Stimulated activated memory B cell treated with anti-CD40 and anti-IgM and Interleukin-4, amounts not matched to agents 10 μg/mL and 1 μg/mL and 100 μg/mL, for 72 hours (primary cell): ENCODE measurements at places on chromosomes 11 and 22.

DNA sequence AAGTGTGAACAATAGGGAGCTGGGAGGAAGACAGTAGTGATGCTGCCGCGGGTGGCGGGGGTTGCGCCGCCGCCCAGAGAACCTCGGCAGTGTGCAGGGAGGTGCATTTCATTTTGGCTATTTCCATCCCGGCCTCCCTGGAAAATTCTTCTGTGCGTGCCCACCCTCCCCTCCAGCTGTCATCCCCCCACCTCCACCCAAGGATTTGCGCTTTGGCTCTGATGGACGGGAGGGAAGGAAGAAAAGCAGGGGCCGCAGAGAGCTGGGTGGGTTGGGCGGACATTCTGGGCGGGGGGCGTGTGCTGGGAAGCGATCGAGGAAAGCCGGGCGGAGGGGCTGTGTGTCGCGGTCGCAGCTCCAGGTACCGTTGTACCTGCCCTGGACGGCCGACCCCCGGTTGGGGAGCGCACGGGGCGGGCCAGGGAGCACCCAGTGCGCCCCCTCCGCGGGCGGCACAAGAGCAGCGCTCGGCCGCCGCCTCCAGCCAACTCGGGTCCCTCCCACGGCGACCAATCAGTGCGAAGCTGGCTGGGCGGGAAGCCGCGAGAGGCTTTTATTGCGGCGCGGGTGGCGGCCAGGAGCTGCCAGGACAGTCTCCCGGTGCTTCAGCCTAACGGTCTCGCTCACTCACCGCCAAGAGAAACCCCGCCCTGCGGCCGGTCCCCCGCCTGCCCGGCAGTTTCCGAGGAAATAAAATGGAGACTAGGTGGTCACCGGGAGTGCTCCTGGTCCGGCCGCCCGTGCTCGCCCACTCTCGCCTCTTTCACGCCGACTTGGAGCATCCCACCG is 1.6 kb downstream of the NCAM1 start:
- no peak for ATAC-seq

DNA sequence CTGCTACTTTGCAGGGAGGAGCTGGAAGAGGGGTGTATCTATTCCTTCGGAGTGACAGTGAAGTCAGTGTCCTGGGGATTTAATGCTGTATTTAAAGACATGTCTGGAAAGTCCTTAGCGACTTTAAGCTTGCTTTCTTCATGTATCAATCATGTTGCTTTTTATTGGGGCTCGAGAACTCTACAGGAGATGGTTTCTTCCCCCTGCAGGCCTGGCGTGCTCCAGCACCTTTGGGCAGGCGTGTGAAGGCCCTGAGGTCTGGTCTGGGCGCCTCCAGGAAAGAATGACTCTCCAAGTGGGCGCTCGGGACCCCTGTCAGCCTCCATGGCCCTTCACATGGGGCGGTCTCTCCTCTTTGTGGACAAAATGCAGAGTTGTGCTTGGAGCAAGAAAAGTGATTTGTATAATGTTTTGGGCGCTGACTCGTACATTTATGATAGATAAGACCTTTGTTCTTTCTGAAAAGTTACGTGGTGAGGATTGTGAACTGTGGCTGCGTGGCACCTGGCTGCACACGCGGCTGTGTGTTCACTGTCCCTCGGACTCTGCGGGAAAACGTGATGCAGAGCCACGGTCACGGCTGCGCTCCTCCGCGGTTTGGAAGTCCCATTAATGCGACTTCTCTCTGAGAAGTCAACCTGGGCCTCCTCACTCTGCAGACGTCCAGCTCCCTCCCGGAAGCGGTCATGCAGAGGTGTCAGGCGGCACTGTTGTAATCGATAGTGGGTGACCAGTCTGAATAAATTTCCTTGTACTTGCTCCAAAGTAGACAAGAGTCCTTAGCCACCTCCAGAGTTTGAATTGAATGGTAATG is 282.5 kb downstream of the TBC1D22A start:
- ATAC-seq: no peak

GRCh38 chr22:48053973-48054372 is 1291.5 kb downstream of the TBC1D22A start:
- no peak for ATAC-seq

- ATAC-seq: no peak
Measured at GRCh38 chr11:109222761-109223160, 199.2 kb upstream of the C11orf87 start.

DNA sequence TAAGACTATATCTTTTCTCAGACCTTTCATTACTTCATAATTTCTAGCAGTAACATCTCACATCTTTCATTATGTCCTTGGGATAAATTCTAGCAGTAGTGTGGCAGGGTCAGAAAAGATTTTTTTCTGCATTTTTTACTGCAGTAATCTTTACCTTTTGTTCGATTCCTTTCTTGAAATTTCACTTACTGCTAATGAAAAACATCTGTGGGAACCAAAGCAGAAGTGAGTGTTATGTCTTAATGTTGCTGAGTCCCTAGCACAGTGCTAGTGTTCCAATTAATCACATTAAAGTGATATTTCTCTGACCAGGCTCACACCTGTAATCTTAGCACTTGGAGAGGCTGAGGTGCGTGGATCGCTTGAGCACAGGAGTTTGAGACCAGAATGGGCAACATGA is 123.6 kb downstream of the EHF start:
- ATAC-seq: no peak
